ENCODE measurements at places on chromosomes 1 and 21.

DNA sequence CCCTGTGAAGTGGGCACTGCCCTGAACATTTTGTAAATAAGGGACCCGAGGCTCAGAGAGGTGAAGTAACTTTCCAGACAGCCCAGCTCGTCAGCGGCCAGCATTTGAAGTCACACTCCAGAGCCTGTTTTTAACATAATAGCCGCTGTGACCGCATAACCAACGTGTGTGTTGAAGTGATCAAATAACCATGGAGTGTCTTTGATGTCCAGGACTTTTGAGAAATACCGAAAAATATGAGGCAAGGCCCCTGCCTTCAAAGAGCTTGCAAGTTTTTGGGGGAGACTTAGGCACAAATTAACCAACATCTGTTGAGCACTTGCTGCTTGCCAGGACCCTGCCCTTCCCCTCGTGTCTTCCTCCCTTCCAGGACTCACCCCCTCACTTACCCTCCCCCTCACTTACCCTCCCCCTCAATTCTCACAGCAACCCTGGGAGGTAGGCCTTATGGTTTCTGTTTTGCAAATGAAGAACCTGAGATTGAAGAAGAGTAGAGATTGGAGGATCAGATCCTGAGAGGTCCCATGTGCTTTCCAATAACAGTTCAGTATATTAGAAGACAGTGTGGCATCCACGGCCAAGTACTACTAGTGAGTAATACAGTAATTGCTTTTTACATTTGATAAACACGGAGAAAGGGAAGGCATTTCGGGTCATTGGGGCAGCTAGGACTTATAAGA is 1.3 kb upstream of the SLC16A1 start:
- peak; percentile 41 for DNase-seq

- DNase-seq, result no peak
These were observed 5.6 kb upstream of the AKR1A1 start for GRCh38 chr1:45545019-45545493.

- DNase-seq, result no peak
These were observed 9.2 kb upstream of the PTGS2 start for GRCh38 chr1:186689376-186689775.

DNA sequence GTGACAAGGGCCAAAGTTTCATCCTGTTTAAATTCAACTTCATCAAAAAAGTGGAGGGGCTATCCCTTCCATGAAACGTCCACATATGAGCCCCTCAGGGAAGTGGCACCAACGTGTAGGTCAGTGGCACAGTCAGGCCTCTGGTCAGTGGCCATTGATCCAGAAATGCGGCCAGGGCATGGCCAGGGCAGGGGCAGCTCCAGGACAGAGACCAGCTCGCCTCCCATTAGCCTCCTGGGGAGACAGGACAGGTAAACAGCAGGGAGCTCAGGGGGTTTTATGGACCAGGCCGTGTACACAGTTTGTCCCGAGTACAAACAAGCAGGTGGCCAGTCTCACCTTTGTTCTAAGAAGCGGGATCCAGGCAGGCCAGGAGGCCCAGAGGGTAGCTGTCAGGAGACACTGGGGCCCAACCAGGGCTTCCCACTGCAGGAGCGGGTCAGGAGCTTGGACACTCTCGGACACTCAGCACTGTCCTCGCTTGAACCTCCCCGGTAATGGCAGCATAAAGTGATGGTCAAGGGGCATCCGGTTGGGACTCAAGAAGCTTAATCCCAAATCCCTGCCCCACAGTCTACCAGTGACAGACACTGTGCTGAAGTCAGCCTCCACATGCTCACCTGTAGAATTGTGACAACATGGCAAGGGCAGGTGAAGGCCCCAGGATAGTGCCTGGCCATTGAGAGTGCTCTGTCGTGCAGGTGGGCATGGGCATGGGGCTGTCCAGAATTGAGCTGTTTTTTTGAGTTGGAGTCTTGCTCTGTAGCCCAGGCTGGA is 144.1 kb upstream of the ERRFI1 start:
- DNase-seq, result no peak

- peak; percentile 84 for DNase-seq
These were observed 21.3 kb downstream of the UBASH3A start for GRCh38 chr21:42424914-42425541.

DNA sequence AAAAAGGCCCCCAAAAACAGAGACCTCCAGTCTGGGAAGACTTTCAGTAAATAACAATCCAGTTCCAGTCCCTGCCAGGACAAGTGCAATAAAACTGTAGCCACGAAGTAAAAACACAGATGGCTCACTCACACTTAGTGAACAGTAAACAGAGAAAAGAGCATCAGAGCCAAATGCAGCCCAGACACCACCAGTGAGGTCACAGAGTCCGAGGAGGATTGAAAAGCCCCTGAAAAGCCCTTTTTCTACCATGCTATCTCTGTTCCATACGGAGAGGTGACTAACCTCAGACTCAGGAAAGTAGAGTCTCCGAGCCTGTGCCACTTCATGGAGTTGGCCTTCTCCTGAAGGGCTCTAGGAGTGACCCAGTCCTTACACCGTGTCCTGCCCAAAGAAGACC is 84.5 kb downstream of the COLGALT2 start:
- no peak for DNase-seq

GRCh38 chr1:53592521-53592982 is 133.4 kb downstream of the DMRTB1 start:
- DNase-seq, result no peak

GRCh38 chr1:157566484-157567300 is 14.4 kb upstream of the FCRL5 start:
- DNase-seq, result no peak

DNA sequence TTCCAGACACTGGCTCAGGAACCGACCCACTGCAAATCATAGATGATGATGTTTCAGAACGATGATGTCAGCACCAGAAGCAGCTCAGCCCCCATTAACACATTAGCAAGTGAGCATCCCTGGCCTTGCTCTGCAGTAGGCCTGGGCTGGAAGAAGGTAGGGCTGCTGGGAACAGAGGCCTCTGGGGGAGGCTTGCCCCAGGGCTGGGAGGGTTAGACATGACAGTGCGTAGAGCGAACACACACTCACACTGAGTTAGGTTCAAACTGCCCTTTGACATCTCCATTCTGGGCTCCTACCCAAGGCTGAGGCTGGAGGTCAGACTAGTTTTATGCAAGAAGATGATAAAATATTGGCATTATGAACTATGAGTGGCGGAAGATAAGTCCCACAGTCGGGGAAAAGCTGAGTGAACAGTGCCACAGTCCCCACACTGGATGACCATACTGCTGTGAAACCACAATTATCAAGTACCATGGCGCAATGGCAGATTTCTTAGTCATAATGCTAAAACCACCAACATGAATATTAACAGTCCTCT is 91.1 kb downstream of the DMRTB1 start:
- DNase-seq, result no peak

DNA sequence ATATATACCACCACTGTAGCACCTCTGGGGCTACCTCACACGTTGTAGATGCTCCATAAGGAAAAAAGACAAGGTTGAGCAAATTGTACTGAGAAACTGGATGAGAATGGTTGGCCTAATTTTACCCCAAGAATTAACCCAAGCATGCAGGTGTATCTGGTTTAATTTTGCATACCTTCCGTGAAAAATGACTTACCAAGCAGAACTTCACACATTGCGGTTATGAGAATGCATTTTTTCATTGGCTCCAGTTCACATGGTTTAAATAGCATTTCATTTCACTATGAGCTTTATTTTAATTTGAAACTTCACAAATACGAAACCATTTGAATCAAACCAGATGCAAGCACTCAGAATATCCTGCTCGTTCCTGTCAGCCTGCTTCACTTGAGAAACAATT is 512.2 kb downstream of the LTN1 start:
- no peak for DNase-seq

DNA sequence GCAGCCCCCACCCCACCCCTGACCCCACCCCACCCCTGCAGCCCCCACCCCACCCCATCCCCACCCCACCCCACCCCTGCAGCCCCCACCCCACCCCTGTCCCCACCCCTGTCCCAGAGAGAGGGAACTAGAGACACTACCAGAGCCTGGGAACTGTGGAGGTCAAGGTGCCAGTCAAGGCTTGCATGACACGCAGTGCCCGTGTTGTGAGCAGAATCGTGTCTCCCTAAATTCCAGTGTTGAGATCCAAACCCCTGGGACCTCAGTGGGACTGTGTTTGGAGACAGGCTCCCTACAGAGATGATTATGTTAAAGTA is 18.4 kb upstream of the SUMO3 start:
- DNase-seq, result no peak

- DNase-seq, result no peak
These were observed 175.7 kb downstream of the PSMG1 start for GRCh38 chr21:39007532-39007931.

DNA sequence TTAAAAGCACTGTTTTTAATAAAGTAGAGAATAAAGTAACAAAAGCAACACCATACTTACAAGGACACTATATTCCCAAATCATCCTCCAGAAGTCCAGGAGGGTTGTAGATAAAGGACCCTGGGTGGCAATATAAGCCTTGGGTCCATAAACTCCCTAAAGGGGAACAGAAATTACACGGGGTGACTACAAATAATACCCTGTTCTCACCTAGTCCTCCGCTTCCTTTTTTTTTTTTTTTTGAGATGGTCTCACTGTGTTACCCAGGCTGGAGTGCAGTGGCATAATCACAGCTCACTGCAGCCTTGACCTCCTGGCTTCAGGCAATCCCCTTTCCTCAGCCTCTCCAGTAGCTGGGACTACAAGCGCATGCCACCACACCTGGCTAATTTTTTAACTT is 13.1 kb downstream of the PTPN22 start:
- no peak for DNase-seq

DNA sequence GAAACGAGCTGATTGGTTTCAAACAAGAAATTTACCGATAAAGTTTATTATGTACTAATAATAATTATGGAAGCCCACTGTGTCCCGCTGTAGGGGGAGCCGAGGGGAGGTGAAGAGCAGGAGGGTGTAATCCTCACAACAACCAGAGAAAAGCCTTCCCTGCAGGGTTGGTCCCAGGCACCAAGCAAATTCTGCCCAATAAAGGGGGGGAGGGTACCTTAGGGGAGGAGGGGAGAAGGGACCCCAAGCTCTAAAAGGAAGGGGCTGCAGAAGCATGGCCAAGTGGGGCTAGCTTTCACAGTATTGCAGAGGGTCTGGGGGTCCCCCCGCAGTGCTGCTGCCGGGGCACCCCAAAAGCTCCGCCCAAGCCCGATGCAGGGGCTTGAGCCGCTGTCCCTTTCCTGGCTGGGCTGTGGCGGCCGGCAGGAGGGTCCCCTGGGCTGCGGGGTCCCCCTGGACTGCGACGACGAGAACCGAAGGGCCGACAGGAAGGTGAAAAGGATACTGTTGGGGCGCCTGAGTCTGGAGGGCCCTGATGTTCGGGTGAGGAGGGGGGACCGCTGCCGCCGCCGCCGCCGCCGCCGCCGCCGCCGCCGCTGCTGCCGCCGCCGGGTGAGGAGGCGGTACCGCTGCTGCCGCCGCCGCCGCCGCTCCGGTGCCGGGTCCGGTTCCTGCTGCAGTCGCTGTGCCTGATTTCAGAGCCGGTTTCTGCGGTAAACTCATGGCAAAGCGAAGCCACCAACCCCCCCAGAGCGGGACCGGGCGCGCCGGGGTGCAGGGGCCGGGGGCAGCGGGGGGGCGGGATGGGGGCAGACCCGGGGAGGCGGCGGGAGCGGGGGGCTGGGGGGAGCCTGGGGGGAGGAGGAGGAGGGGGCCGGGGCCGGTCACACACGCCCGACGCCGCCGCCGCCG is 771 bp downstream of the EIF4G3 start:
- peak; percentile 53 for DNase-seq

GRCh38 chr1:69163241-69163640 is 404.5 kb upstream of the LRRC7 start:
- no peak for DNase-seq

DNA sequence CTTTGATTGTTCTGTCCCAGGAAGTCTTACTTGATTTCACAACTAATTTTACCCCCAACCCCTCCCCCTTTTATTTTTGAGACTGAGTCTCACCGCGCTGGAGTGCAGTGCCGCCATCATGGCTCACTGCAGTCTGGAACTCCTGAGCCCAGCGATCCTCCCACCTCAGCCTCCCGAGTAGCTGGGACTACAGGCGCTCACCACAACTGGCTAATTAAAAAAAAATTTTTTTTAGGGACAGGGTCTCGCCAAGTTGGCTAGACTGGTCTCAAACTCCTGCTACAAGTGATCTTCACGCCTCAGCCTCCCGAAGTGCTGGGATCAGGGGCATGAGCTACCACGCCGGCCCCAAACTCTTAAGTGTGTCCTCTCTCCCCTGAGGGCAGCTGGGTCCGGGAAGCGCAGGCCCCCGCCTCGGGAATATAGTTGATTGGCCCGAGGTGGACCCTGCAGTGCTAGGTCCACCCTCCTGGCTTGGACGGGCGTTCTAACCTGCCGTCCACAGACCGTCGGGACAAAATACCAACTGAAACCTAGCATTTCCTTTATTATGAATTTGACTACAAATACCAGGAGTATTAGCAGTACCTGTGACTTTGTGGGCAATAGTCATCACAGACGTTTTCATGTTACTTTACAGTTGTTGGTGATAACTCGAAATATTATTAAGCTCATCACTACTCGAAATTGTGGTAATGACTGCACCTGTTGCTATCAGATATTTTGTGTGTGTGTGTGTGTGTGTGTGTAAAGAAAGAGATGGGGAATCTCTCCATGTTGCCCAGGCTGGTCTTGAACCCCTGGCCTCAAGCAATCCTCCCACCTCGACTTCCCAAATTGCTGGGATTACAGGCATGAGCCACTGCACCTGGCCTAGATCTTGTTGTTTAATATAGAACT is 642 bp upstream of the PARP1 start:
- DNase-seq, result no peak

GRCh38 chr21:44684483-44684882 is 2.5 kb upstream of the KRTAP12-1 start:
- DNase-seq, result no peak

DNA sequence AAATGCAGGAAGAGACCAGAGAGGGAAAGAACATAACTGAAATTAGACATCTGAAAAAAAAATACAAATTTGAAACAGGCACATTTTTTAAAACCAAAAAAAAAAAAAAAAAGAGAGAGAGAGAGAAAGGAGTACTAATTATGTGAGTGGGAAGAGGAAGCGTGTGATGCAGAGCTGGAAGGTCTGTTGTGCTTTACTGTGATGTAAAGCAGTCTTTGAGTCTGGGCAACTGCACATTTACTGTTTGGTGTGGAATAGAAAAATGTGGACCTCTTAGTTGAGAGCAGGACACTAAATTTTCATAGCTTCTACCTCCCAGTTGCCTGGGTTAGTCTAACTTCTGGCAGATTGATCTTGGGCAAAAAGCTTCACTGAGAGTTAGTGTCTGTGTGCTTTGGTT is 16.5 kb downstream of the LHX9 start:
- DNase-seq, result no peak

GRCh38 chr1:186798960-186799688 is 29.6 kb upstream of the PLA2G4A start:
- no peak for DNase-seq
